ENCODE measurements at places on chromosomes 3 and 15. TPM values are rescaled to one million over a fixed set of nuclear protein-coding genes. Genes with fewer than 3 reads are reported as not detected.

DNA sequence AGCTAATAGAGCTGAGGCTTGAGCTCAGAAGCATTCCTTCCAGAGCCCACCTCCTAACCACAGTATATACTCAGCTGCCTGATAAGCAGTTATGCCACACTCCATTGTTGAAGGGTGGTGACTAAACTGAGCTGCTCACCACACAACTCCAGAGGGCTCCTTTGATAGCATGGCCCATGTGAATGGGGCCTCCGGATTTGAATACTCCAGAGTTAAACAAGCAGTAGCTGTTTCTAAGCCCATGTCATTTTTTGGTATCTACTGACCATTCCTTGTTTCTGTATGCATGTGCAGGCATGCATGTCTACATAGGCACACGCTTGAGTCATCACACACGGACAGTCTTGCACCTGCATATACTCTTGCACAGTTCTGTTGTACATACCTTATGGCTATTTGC is 28.9 kb downstream of the IGSF10 start:
- H3K36me3 ChIP-seq: peaks cover 20% of the 10 kb centered on the region
- H3K4me3 ChIP-seq: no peak overlapping the region
- H3K27me3 ChIP-seq: peaks cover 18% of the 10 kb centered on the region
- peaks cover 40% of the 10 kb centered on the region for H3K4me1 ChIP-seq

GRCh38 chr15:42504631-42505030 is 9.2 kb downstream of the SNAP23 start:
- H3K36me3 ChIP-seq: no peaks in the 10 kb centered on the region
- DNase-seq: no peak
- peak overlapping the region; percentile 89 for H3K27ac ChIP-seq
- no peaks in the 10 kb centered on the region for H3K27me3 ChIP-seq
- no peak overlapping the region for H3K4me3 ChIP-seq
- peaks cover 21% of the 10 kb centered on the region for H3K4me1 ChIP-seq

DNA sequence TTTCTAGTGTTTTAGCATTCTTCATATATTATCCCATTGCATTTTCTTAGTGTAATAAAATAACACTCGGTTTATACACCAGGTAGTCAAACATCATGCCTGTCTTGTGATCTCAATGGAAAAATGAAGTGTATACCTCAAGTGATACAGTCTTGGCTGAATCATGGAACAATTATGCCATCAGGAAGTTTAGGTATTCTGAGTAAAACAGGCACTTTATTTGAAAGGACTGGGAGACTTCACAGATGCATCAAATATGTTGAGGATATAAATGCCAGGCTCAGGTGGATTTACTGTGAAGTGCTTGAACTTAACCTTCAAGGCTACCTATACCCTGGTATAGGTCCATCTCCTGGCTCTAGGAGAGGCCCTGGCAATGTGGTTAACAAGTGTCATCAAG is 8.5 kb downstream of the TGFBR2 start:
- no peak for DNase-seq
- no peak overlapping the region for H3K4me3 ChIP-seq
- H3K4me1 ChIP-seq: peaks cover 61% of the 10 kb centered on the region
- H3K36me3 ChIP-seq: 0 out of 2 replicates have a peak, but pooled peaks cover 6% of the 10 kb centered on the region

GRCh38 chr3:76715426-76715825 is 324.5 kb upstream of the ROBO2 start:
- H3K4me1 ChIP-seq: no peaks in the 10 kb centered on the region
- H3K27me3 ChIP-seq: no peaks in the 10 kb centered on the region
- H3K4me3 ChIP-seq: no peak overlapping the region
- H3K27ac ChIP-seq: no peak overlapping the region
- H3K36me3 ChIP-seq: no peaks in the 10 kb centered on the region

DNA sequence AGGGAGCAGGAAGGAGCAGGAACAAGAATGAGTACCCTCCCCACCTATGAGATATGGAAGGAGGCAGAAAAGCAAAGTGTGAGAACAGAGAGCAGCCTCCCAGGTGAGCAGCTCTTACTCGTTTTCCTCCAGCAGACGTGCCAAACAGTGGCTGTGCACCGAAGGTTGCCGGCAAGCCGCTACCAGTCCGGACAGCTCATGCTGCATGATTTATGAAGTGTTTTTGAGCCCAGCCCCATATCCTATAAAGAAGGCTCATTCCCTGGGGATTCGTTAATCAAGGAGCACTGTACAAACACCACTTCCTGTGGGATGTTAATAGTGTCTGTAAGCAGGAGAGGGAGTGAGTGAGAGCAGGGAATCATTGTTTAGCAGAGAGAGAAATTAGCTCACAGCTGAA is 118.3 kb upstream of the FOXB1 start:
- no peaks in the 10 kb centered on the region for H3K27me3 ChIP-seq
- H3K4me3 ChIP-seq: no peak overlapping the region
- H3K27ac ChIP-seq: peak overlapping the region; percentile 59
- peaks cover 31% of the 10 kb centered on the region for H3K4me1 ChIP-seq
- no peaks in the 10 kb centered on the region for H3K36me3 ChIP-seq

DNA sequence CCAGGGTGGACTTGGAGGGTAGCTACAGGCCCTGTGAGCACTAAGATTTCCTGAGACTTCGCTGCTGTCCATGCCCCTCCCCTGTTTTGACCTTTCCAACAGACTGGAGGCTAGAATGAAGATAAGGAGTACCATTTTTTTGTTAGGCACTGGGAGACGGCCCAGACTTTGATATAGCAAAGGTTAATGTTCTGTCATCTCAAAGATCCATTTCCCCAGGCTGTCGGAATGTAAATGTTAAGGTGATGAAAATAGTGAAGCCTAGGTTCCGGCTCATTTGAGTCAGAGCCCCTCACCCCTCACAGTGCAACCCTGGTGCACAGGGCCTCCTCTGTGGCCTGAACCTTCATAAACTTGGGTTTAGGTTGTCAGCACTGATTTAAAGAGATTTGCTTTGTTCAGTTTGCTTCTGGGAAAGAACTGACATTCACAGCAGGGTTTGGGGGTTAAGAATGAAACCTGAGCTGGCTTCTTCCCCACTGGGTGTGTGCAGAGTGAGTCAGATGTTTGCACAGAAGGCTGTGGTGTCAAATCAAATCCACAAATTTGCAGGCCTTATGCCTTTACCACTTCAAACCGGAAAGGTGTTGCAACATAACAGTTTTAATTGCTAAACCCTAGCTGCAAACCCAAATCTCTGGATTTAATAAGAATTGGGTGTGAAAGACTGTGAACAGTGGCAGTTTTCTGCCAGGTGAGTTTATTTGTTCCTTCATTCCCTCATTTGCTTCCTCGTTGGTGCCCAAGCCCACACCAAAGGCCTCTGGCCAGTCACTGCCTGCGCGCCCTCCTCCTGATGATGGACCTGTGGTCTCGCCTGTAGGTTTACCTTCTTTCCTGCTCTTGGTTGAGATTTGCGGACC is 20.6 kb upstream of the KCTD6 start:
- no peaks in the 10 kb centered on the region for H3K36me3 ChIP-seq
- no peak overlapping the region for H3K27ac ChIP-seq
- H3K4me1 ChIP-seq: peaks cover 31% of the 10 kb centered on the region
- no peak overlapping the region for H3K4me3 ChIP-seq

DNA sequence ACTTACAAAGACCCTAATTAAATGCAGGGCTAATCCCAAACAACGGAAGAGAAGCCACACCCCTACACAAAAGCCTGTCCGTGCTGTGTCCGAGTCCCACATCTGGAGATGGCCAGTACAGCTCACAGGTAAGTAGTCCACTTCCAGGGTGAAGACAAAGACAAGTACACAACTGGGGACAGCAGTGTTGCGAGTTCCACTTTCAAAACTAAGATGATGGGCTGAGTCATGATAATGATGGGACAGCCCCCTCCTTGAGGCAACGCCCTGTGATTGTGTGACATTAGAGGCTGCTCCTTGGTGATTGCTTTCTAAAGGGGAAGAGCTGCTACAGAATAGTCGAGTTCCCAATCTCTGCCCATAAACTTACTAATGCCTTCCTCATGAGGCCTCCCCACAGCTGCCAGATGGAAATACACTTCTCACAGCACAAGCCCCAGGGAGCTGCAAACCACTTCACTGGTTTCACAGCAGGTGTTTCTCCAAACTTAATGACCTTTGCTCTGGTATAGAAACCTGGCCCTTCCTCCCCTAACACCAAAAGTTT is 27.6 kb downstream of the RFT1 start:
- H3K36me3 ChIP-seq: peaks cover 29% of the 10 kb centered on the region
- no peak overlapping the region for H3K27ac ChIP-seq
- H3K4me3 ChIP-seq: no peak overlapping the region
- DNase-seq: no peak

DNA sequence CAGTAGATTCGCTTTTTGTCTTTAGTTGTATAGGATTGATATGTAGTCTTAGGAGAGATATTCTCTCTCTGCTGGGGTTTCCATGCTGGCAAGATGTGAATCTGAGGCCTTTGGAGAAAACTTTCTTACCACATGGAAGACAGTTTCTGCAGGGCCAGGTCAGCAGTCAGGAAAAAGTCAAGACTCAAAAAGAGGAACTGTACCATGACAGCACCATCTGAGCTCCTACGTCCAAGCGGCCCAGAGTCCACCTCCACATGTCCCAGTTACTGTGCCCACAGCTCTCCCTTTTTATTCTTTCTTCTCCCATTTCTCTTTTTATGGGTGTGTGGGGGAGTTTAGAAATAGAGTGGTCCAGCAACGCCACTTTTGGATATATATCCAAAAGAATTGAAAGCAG is 172.0 kb downstream of the MTHFS start:
- H3K36me3 ChIP-seq: no peaks in the 10 kb centered on the region
- no peak for DNase-seq
- H3K4me3 ChIP-seq: no peak overlapping the region
- no peaks in the 10 kb centered on the region for H3K27me3 ChIP-seq
- H3K27ac ChIP-seq: no peak overlapping the region

- H3K4me1 ChIP-seq: peaks cover 5% of the 10 kb centered on the region
- H3K27me3 ChIP-seq: no peaks in the 10 kb centered on the region
- no peak overlapping the region for H3K27ac ChIP-seq
- no peak for DNase-seq
Measured at GRCh38 chr15:58406811-58407210, 25.0 kb upstream of the LIPC start.

GRCh38 chr3:113948015-113948917 is 453 bp downstream of the ZDHHC23 start:
- H3K36me3 ChIP-seq: peaks cover 14% of the 10 kb centered on the region
- peak overlapping the region; percentile 64 for H3K4me3 ChIP-seq
- peaks cover 4% of the 10 kb centered on the region for H3K27me3 ChIP-seq
- no peak overlapping the region for H3K27ac ChIP-seq
- DNase-seq: peak; percentile 75

GRCh38 chr3:177111541-177111949 is 85.7 kb downstream of the TBL1XR1 start:
- H3K4me3 ChIP-seq: no peak overlapping the region
- H3K4me1 ChIP-seq: peaks cover 67% of the 10 kb centered on the region
- DNase-seq: no peak
- H3K27me3 ChIP-seq: no peaks in the 10 kb centered on the region

- no peak overlapping the region for H3K4me3 ChIP-seq
- DNase-seq: no peak
- no peaks in the 10 kb centered on the region for H3K36me3 ChIP-seq
- H3K27ac ChIP-seq: no peak overlapping the region
Measured at GRCh38 chr3:37670961-37671483, 190.7 kb upstream of the CTDSPL start.

DNA sequence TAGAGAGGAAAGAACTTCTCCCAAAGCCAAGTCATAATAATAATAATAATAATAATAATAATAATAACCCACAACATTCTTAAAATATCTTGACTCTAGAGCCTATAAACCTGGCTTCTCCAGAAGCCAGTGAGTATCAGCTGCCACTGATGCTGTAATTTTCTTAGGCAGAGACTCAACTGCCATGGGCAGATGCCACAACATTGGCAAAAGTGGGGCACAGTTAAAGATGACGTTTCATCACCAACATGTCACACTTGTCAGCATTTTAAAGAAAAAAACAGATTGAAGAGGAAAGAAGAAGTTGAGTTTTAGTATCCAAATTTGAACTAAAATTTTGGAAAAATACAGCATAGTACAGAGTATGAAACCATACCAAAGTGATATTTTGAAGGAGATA is 265.0 kb downstream of the ZMAT3 start:
- no peak overlapping the region for H3K27ac ChIP-seq
- no peaks in the 10 kb centered on the region for H3K27me3 ChIP-seq
- no peak for DNase-seq
- H3K4me1 ChIP-seq: peaks cover 22% of the 10 kb centered on the region
- no peak overlapping the region for H3K4me3 ChIP-seq

GRCh38 chr3:109430911-109431563 is 93.7 kb upstream of the DPPA4 start:
- H3K36me3 ChIP-seq: peaks cover 3% of the 10 kb centered on the region
- no peaks in the 10 kb centered on the region for H3K27me3 ChIP-seq
- no peak overlapping the region for H3K4me3 ChIP-seq
- H3K27ac ChIP-seq: no peak overlapping the region

DNA sequence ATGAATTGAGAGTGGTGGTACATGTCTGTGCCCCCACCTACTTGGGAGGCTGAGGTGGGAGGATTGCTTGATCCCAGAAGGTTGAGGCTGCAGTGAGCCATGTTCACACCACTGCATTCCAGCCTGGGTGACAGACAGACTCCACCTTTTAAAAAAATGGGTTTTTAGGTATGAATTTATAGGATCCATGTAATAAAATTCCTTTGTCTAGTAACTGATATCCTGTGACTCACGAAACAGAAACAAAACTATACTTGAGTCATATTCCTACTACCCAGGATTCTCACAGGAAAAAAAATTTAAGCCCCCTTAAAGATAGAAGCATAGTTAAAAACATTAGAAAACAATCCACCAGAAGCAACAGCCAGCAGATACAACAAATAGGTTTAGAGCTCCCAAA is 10.0 kb upstream of the CRTC3 start:
- no peaks in the 10 kb centered on the region for H3K27me3 ChIP-seq
- DNase-seq: no peak
- peaks cover 2% of the 10 kb centered on the region for H3K4me1 ChIP-seq
- no peak overlapping the region for H3K4me3 ChIP-seq
- H3K27ac ChIP-seq: no peak overlapping the region

- H3K27ac ChIP-seq: no peak overlapping the region
- no peaks in the 10 kb centered on the region for H3K27me3 ChIP-seq
- peaks cover 6% of the 10 kb centered on the region for H3K4me1 ChIP-seq
- no peak overlapping the region for H3K4me3 ChIP-seq
- no peak for DNase-seq
Measured at GRCh38 chr3:150390087-150390486, 18.0 kb upstream of the TSC22D2 start.

GRCh38 chr3:127299276-127299675 is 11.4 kb upstream of the PRR20G start:
- no peaks in the 10 kb centered on the region for H3K4me1 ChIP-seq
- H3K4me3 ChIP-seq: no peak overlapping the region
- no peak overlapping the region for H3K27ac ChIP-seq
- DNase-seq: no peak
- H3K27me3 ChIP-seq: no peaks in the 10 kb centered on the region
- H3K36me3 ChIP-seq: no peaks in the 10 kb centered on the region

- H3K4me1 ChIP-seq: peaks cover 13% of the 10 kb centered on the region
- H3K4me3 ChIP-seq: no peak overlapping the region
- H3K36me3 ChIP-seq: peaks cover 25% of the 10 kb centered on the region
- no peaks in the 10 kb centered on the region for H3K27me3 ChIP-seq
- DNase-seq: no peak
Measured at GRCh38 chr15:80721476-80721875, 26.4 kb downstream of the ABHD17C start.

The SENP5 gene
- 25.0 TPM for total RNA-seq

The SERPINI2 gene
- not detected for total RNA-seq

The COL6A5 gene
- 0.02 TPM for total RNA-seq

The LEKR1 gene
- 0.18 TPM for total RNA-seq

The PLCL2 gene
- 9.1 TPM for total RNA-seq

The AADACL2 gene
- not detected for total RNA-seq

The SEMA3G gene
- total RNA-seq: 2.5 TPM

The CPA3 gene
- not detected for total RNA-seq

The SAMD7 gene
- total RNA-seq: not detected

The RLBP1 gene
- total RNA-seq: not detected

The GABRR3 gene
- not detected for total RNA-seq

The MUC13 gene
- total RNA-seq: 0.34 TPM

The RBPMS2 gene
- 202 TPM for total RNA-seq

The TFDP2 gene
- 66.8 TPM for total RNA-seq

The DNAJA4 gene
- 10.1 TPM for total RNA-seq

The HMCES gene
- 44.0 TPM for total RNA-seq

The PLAAT1 gene
- total RNA-seq: 3.9 TPM

The CCR8 gene
- total RNA-seq: not detected

Data from WTC11 (cell line).